Central memory CD4-positive, alpha-beta T cell (primary cell): ENCODE measurements at places on chromosomes 12 and 14.

DNA sequence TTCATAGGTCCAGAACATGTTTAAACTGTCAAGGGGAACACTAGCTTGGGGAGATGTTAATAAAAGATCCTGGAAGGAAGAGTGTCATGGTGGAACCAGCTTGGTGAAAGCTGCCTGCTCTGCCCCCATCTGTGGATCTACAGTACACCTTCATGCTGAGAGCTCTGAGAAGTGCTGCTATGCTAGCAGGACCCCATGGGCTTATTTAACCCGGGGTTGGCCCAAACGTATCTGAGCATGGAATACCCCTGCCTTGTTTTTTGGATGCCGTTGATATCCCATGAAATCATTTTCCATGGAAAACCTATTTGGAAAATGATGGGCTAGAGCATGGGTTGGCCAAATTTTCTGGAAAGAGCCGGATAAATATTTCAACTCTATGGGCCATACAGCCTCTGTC, 14.2 kb downstream of the UBE3B start:
- no peak for DNase-seq

DNA sequence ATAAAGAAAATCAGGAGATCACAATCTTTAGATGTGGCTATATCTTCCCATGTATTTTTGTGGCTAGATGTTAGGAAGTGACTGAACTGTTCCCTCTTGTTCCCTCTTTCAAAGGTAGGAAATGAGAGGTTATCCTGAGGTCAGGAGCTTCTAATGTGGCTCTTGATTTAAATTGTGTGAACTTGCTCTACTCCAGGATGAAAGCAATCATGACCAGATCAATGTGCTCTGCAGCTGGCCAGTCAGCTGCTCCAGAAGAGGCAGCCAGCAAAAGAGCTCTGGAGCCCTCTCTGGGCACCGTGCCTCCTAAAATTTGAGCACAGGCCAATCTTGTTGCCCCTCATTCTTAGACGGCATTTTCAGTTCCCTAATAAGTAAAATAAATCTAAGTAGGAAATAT, 32.0 kb downstream of the CDK17 start:
- DNase-seq: no peak

GRCh38 chr14:102565331-102565887, 27.0 kb upstream of the RCOR1 start:
- DNase-seq: no peak

GRCh38 chr14:54146601-54147000, 190.0 kb upstream of the BMP4 start:
- DNase-seq: no peak

DNA sequence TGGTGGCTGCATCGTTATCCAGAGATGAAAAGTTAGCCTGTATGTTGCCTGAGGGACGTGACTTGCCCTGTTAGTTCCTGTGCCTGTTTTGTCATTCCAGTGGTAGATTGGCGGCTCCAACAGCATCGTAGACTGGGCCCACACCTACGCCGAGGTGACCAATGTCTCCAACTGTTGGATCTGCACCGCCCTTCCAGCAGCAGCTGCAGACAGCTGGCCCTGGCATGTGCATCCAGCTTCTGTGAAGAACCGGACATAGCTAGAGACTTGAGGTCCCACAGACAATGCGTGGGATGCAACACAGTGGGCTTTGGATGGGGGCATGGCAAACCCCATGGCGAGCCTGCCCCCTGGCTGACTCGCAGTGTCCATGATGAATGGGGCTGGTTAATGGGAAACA, 93.0 kb upstream of the TMPO start:
- DNase-seq: no peak

DNA sequence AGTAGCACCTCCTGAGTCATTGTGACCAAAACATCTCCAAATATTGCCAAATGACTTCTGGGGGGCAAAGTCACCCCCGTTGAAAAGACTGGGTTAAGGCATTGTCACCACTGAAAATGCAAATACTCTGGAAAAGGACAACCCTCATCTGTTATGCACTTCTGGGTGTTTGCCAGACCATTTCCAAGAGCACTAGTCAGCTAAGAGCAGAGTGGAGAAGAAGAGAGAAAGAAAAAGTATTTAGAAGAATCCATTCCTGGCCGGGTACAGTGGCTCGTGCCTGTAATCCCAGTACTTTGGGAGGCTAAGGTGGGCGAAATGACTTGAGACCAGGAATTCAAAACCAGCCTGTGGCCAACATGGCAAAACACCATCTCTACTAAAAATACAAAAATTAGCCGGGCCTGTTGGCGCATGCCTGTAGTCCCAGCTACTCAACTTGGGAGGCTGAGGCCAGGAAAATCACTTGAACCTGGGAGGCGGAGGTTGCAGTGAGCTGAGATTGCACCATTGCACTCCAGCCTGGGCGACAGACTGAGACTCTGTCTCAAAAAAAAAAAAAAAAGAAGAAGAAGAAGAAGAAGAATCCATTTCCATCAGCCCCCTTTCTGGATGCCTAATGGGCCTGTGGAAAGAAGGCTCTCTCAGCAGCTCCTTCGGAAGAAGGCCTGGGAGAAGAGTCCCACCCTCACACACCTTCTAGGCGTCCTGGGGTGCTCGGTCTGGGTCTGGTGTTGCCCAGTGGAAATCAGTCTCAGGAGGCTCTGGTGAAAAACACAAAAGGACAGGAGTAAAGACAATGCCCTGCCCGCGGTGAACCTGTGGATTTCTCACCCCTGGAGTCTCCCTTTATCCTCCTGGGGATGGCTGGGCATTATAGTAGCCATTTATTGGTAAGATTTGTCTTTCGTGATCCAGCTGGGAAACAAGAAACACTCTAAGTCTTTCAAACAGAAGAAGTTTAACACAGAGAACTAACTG, 3.5 kb upstream of the LTBR start:
- no peak for DNase-seq

GRCh38 chr14:58942516-58942915, 246.0 kb upstream of the DAAM1 start:
- DNase-seq: no peak

- DNase-seq: no peak
These were observed 157.4 kb upstream of the FOXG1 start for GRCh38 chr14:28608851-28609828.

DNA sequence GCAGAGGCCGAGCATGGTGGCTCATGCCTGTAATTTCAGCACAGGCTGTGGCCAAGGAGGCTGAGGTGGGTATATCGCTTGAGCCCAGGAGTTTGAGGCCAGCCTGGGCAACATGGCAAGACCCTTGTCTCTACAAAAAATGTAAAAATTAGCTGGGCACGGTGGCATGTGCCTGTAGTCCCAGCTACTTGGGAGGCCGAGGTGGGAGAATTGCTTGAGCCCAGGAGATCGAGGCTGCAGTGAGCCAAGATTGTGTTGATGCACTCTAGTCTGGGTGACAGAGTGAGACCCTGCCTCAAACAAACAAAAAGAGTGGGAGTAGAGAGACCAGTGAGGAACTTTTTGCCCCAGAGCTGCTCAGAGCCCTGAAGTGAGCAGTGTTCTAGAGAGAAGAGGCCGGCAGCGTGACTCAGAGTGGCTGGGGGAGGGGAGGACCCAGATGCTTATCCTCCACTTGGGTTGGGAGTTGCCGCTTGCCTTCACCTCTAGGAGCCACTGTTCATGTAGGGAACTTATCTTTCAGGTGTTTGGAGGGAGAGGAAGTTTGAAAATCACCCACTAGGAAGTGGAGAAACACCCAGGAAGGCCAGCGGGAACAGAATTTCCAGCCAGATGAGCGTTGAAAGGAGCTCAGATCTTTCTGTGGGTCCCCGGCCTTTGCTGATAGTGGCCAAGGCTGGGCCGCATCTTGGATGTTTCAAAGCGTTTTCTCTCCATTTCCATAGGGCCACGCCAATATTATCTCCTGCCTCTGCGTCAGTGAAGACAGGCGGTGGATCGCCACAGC, 15.3 kb downstream of the CFAP251 start:
- DNase-seq: no peak

GRCh38 chr12:24560831-24561271, 388.1 kb downstream of the BCAT1 start:
- DNase-seq: no peak
